LoVo (cell line): ENCODE measurements at places on chromosomes 4 and X.

DNA sequence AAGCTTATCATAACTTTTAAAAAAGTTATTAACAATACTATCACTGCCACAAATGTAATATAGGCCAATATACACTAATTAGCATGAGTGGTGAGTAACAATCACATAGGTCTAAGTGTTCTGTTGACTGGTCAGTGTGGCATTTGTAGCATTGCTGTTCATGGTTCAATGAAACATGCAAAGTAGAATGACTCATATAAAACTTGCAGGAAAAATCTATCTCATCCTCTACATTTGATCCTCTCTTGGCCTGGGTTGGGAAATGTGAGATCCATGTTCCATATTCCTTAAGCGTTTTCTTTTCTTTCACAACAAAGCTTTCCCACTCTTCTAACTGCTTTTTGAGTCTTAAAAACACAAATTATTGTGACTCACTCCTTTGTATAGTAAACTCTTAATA, 1418.7 kb downstream of the FSTL5 start:
- no peak for DNase-seq

- DNase-seq = no peak
Observed at GRCh38 chr4:17309567-17310268, 202.2 kb downstream of the QDPR start.

DNA sequence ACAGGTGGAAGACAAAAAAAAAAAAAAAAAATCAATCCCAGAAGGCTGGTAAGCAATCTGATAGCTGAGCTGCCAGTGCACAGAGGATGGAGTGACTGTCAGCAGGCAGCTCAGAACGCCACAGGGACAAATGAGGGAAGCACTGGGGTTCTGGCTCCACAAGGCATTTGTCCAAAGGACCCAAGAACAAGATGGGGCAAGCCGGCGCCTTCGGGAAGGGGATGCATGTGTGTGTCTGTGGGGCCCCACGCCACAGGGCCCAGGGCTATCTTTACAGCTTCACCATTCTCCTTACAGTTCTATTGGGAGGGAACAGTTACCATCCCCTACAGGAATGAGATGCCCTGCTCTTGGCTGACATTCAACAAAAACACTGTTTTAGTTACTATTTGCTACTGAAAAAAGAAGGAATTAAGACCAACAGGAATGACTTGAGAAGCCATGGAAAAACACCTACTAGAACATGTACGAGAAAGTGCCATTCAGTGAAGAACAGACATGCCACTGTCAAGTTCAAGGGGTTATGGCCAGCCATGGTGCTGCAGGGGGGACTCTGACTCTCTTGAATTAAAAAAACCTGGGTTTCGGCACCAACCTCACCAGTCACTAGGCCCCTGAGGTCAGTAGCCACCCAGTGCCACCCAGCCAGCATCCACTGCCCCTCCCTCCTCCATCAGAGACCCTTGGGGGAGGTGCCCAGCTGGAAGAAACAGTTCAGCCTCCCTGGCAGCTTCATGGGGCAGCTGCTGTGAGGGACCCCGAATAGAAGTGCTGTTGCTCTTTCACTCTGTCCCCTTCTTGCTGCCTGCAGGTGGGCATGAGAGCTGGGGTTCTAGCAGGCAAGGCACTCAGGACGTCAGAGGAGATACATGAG, 18.5 kb downstream of the WDR1 start:
- no peak for DNase-seq

- DNase-seq = no peak
Observed at GRCh38 chr4:93831716-93832496, 3.4 kb downstream of the ATOH1 start.

- DNase-seq = no peak
Observed at GRCh38 chr4:4792466-4792865, 67.0 kb upstream of the MSX1 start.

DNA sequence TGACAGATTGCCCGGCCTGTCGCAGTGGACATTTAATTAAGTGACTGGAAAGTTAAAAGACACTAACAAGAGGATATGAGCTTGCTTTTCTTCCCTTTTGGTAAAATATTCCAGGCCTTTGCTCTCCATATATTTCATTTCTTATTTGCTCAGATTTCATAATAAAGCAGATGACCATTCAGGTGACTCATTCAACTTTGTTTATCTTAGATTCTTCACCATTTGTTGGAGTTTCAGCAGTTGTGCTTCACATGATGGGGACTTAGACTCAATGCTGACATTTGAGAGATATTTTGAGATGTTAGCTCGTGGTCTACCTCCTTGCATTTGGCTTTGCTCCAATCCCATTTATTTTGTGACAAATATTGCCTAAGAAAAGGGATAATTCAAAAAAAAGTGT, 312.2 kb downstream of the ARHGAP24 start:
- DNase-seq = no peak

DNA sequence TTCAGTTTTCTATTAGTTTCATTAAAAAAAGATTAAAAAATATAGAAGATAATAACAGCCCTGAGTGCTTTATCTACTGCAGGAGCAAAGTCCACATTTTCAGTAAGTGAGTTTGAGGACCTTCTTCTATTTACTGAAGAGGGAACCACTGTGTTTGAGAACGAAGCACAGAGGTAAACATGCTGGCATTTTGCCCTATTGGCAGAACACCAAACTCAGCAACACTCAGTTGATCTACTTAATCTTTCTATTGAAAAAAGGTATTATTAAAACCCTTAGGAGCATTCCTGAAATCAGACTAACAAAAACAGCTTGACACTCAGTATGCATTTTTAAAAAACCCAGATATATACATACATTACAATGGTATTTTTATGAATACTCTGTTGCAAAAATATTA, 1496.7 kb downstream of the TECRL start:
- DNase-seq = no peak

- no peak for DNase-seq
Observed at GRCh38 chrX:45850197-45850774, 649.6 kb upstream of the DIPK2B start.

- no peak for DNase-seq
Observed at GRCh38 chr4:139962130-139962684, 191.8 kb downstream of the MAML3 start.

DNA sequence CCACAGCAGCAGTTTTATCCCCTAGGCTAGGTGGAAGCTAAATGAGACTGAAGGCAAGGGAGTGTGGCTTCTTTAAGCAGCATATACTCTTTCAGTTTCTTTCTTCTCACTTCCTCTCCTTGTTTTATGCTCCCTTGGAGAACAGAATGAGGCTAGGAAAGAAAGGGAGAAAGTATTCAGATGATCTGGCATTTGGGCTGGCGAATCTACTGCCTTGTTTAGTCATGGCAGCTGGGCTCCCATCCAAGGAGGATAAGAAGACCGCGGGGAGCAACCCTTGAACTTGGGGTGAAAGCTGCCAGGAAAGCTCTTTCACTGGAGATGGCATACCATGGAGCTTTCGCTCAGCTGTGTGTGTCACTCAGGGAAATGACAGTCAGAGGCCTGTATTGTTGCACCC, 72.1 kb downstream of the ARHGEF38 start:
- peak; percentile 26 for DNase-seq

GRCh38 chr4:114807357-114807756, 208.8 kb downstream of the UGT8 start:
- no peak for DNase-seq

DNA sequence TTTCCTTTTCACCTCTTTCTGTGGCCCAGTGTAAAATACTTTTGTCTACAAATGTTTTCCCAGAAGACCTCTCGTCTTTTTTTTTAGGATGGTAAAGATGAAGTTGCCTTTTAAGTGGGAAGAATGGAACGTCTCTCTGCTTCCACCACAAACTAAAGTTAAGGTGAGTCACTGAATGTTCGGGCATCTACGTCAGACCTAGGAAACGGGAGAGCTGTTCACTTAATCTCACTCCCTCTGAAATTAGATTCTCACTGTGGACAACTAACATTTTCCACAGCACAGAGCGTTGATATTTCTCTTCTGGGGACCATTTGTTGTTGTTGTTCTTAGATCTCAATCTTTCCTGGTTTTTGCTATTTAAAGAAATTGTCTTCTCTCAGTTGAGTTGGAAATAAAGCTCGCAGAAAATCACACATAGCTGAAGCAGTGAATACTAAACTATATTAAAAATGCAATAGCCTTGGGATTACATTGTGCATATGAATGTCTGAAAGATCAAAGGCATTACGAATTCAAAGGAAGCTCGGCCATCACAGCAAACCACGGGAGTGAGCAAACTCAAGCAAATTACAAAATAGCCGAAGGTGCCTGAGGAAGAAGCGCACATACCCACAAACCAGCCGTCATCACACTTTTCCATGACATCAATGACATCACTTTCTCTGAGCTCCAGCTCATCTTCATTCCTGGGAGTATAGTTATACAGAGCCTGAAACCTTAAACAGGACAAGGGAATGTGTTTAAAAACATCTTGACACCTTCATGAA, 53.9 kb upstream of the PDLIM3 start:
- no peak for DNase-seq

DNA sequence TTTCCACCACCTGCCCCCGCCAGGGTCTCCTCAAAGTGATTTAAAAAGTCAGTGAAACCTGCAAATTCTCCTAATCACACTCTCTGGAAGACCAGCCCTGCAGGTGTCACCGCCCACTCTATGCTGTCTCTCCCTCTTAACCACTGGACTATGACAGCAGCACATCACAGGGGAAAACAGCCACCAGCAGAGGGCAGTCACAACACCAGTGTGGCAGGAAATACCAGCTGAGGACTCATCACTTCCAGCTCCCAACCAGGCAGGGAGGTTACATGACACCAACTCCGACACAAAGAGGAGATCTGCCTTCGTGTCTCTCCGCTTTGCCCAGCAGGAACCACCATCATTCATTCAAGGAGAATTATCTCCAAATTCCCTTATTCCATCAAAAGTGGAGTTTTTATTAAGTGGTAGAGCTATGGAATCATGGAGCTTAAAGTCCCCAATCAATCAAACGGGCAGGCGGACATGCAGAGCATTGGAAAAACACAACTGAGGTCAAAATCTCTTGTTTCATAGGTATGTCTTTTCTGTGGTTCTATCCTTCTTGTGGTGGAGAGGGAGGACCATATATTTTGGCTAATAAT, 91.3 kb downstream of the NSUN7 start:
- peak; percentile 34 for DNase-seq

DNA sequence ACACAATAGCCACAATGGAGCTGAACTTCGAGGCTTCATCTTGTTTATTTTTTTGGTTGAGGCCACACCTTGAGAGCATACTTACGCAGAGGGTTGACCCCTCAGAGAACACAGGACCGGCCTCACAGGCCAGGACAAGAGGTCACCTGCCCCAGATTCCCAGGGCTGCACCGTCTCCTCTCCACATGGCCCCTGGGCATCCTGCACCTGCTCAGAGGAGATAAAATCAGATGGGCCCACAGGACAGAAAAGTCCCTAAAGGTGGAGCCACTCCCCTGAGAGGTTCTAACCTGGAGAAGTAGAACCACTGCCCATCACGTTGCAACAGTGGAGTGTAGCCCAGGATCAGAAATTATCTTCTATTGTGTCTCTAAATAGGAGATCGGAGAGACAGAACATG, 1.1 kb upstream of the CLDN24 start:
- no peak for DNase-seq

GRCh38 chr4:156754832-156755570, 216.6 kb downstream of the PDGFC start:
- no peak for DNase-seq

- no peak for DNase-seq
Observed at GRCh38 chrX:67328476-67328875, 215.3 kb upstream of the AR start.
